AG20443 (cell line): ENCODE measurements at places on chromosomes 6 and 20.

GRCh38 chr20:47487175-47487917 lies 14.3 kb upstream of the NCOA3 start:
- DNase-seq: no peak

- DNase-seq: no peak
Observed at GRCh38 chr6:125057392-125058246, 95.4 kb downstream of the RNF217 start.

GRCh38 chr20:50980071-50980681 lies 21.6 kb downstream of the MOCS3 start:
- peak; percentile 90 for DNase-seq

- no peak for DNase-seq
Observed at GRCh38 chr6:35833536-35833935, 28.4 kb downstream of the LHFPL5 start.

- DNase-seq: peak; percentile 60
Observed at GRCh38 chr20:50762435-50763220, 31.2 kb downstream of the PARD6B start.

- no peak for DNase-seq
Observed at GRCh38 chr6:70872469-70872868, 84.4 kb downstream of the B3GAT2 start.

- DNase-seq: no peak
Observed at GRCh38 chr6:22622351-22622750, 53.0 kb downstream of the HDGFL1 start.

DNA sequence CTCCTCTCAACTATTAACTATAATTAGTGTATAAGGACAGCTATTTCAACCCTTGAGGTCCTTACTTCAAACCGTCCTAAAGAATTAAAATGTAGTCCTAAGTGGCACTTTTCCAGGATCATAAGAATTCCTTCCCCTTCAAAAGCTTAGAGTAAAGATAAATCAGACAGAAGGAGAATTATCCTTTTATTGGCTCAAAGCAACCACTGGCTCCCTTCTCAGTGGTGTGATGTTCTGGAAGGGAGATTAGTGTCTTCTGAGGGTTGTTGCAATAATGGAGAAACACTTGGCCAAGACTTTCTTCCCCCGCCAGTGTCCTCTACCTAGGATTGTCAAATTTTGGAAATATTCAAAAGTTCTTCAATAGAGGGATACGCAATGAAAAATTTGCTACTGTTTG lies 89.1 kb upstream of the PLEKHG1 start:
- no peak for DNase-seq

DNA sequence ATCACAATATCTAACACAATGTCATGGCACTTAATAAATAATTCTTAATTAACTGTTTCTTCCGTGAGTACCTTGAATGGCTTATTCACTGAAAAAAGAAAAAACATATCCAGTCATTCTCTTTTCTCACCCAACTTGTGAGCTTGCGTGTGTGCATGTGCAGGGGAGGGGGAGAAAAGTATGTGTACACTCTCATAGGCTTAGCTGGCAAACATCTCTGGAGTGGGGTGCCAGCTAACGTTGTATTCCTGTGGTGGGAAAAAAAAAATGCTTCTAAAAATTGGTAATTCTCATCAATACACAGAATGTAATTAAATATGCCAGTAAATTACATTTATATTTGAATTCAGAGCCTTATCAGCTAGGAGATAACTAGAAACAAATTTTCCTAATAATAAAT lies 291.9 kb upstream of the NOX3 start:
- no peak for DNase-seq
